HAP-1 (cell line): ENCODE measurements at places on chromosomes 3 and 15.

- DNase-seq: peak; percentile 55
Observed at GRCh38 chr15:80695911-80696661, 976 bp downstream of the ABHD17C start.

- DNase-seq: peak; percentile 4
Observed at GRCh38 chr3:38579551-38580449, 69.7 kb downstream of the SCN5A start.

DNA sequence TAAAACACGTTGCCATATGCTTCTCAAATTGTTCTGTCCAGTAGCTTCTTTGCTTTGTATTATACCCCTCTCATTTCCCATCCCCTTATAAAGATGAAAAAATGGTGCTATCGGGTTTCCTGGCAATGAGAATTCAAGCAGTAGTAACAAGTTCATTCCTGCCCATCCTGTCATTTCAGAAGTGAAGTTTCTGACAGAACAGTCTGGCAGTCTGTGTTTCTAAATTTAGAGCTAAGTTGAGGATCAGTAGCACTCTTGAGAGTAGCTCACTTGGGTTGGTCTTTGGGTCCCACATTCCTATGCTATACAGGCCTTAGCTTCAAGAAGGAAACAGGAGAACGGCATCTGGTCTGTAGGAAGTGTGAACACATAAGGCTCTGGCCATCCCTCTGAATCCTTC, 134.6 kb downstream of the GHSR start:
- DNase-seq: no peak

DNA sequence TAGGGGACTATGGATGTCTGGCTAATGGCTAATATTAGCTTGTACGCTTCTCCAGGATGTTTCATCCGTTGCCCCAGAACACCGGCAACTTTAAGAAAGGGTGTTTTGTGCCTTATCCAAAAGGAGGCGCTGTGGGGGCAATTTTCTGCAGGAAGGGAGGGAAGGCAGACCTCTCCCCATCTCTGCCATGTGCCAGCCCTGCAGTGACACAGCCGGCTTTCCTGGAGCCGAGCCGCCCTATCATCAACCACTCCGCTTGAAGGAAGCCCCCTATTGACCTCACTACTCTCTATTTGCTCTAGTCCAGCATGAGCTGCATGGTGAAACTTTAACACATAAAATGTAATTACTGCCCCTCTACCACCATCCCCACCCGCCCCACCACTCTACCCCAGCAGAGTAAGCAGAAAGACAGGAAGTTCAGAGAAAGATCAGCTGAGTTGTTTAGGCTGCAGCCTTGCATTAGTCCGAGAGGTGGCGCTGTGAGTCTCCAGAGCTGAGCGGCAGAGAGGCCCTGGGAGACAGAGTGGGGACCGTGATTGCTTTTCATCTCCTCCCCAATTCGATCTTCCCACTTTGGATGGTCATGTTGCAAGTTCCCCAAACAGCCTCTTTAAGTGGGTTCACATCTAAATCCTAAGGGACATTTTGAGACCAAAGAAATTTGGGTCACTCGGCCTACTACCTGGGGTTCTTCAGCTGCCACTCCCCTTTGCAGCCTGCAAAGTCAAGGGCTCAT, 24.5 kb upstream of the RAD18 start:
- DNase-seq: peak; percentile 44

GRCh38 chr3:58680879-58681525, 14.4 kb upstream of the FAM3D start:
- DNase-seq: no peak

DNA sequence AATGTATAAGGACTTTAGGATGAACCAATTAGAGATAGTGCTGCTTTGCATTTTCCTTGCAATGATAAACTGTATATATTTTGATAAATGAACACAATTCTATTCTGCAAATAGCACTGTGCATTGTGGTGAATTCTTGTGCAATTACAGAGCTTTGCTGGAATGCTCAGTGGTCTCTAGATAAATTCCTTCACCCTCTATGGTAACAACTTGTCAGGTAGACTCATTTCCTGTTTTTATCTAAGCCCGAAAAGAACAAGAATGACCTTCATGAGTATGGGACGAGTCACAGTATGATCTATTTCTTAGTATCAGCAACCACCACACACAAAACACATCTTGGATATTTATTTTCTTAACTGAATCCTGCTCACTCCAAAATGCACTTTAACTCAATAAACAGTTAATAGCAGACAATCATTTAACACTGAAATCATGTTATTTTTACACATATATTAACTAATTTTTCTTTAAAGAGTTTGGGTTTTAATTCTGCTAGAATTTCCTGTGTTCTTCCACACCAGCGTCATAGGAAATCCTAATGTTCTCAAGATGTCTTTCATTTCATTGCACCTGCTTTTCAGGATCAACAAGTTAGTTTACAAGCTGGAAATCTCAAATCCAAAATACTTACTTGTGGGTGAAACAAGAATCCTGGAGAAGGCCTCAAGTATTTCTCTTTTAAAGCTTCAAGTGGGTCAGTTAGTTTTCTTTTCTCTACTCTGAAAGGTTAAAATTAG, 551.2 kb downstream of the MECOM start:
- no peak for DNase-seq

GRCh38 chr15:40097968-40098476, 10.7 kb downstream of the BMF start:
- peak; percentile 72 for DNase-seq

DNA sequence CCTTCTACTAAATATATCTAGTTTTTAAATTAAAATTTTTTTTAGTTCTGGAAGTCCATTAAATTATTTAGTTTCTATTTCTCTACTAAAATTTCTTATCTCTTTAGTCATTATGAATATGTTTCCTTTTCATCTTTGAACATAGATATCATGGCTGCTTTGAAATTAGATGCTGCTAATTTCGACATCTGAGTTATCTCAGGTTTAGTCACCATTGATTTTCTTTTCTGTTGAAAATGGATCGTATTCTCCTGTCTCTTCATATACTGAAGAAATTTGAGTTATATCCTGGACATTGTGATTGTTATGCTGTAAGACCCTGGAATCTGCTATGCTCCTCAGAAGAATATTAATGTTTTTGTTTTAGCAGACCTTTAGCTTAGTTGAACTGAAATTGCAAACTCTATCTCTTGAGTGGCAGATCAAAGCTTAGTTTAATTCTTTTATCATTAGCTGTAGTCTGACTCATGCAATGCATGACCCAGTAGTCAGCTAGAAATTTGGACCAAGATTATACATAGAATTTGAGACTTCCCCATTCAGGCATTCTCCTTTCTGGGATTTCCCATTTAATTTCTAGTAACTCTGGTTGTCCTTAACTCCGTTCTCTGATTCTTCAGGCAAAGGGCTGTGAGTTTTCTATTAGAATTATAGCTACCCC, 439.8 kb upstream of the IL12A start:
- no peak for DNase-seq

- DNase-seq: no peak
Observed at GRCh38 chr3:9213019-9213634, 36.3 kb downstream of the SRGAP3 start.

GRCh38 chr15:38685686-38686339, 121.2 kb upstream of the RASGRP1 start:
- DNase-seq: no peak

- DNase-seq: no peak
Observed at GRCh38 chr3:170709046-170709445, 123.2 kb upstream of the SLC7A14 start.

- DNase-seq: no peak
Observed at GRCh38 chr15:56367156-56367555, 1.9 kb downstream of the TEX9 start.

GRCh38 chr3:14230729-14231128, 52.1 kb downstream of the LSM3 start:
- DNase-seq: no peak

DNA sequence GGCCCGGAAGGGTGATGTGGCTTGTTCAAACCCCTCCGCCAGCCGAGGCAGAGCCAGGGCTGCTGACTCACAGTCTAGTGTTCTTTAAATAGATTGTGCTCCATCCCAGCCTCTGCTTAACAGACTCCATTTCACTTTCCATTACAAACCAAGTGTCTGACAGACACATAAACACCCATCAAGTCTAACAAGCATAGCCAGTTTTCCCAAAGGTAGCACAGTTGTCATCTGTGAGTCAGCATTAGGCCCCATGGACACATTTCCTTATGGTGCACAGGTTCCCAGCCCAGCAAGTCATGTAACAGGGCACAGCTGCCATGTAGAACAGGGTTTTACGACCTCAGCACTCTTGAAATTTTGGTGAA, 109.9 kb upstream of the RAP2B start:
- no peak for DNase-seq

DNA sequence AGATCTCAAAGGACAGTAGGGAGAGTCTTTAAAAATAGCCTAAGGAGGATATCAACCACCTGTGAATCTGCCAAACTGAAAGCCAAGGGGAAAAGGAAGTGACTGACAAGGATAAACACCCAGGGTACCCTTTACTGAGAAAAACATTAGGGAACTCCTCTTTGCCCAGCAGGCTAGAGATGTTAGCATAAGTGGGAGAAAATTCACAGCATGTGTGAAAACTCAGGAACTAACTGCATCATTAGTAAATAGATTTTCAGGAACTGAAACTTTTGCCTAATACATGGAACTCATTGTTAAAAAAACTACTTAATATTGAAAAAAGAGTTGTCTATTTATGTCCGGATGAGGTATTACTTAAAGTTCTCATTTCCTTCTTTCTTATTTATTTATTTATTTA, 375.5 kb downstream of the NTRK3 start:
- no peak for DNase-seq

GRCh38 chr3:134428401-134428800, 54.2 kb upstream of the AMOTL2 start:
- no peak for DNase-seq

GRCh38 chr3:41482134-41482533, 282.8 kb downstream of the CTNNB1 start:
- DNase-seq: no peak

GRCh38 chr3:187636528-187636927, 33.7 kb downstream of the SST start:
- DNase-seq: no peak

- no peak for DNase-seq
Observed at GRCh38 chr3:178297740-178298139, 238.5 kb upstream of the KCNMB2 start.

- peak; percentile 20 for DNase-seq
Observed at GRCh38 chr3:81173514-81173913, 587.9 kb downstream of the GBE1 start.

- no peak for DNase-seq
Observed at GRCh38 chr15:39548561-39548960, 32.3 kb upstream of the THBS1 start.

DNA sequence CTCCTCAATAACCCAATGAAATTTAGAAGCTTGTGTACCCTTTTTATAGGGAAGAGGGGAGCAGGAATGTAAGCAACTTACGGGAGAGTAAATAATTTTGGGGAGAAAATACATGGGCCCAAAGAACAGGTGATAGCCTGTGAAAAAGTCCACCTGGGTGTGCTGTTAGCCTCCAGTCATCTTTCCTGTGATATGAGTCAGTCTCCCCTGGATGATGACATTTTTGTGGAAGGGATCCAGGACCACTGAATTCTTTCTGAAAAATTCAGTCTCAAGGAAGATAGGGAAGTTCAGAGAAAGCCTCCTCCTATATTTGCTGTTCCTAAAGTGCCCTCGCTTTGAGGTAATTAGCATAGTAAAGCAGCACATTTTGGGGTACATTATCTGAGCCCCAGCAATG, 149.8 kb downstream of the SQOR start:
- no peak for DNase-seq

DNA sequence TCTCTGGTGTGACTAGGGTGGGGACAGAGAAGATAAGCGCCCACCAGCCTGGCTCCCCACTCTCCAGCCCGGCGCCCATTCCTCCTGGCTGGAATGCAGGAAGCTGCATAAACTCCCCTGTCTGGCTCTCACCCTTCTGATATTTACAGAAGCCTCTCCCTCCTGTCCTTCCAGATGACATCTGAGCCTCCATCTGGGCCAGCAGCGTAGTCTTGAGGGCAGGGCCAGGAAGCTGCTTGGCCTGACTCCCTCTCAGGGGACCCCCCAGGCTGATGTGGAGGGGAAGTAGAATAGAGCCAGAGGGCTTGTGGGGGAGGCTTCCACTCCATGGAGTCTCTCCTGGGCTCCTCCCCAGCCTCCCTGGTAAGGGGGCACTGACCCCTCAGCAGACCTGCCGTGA, 49.9 kb downstream of the LINGO1 start:
- no peak for DNase-seq

DNA sequence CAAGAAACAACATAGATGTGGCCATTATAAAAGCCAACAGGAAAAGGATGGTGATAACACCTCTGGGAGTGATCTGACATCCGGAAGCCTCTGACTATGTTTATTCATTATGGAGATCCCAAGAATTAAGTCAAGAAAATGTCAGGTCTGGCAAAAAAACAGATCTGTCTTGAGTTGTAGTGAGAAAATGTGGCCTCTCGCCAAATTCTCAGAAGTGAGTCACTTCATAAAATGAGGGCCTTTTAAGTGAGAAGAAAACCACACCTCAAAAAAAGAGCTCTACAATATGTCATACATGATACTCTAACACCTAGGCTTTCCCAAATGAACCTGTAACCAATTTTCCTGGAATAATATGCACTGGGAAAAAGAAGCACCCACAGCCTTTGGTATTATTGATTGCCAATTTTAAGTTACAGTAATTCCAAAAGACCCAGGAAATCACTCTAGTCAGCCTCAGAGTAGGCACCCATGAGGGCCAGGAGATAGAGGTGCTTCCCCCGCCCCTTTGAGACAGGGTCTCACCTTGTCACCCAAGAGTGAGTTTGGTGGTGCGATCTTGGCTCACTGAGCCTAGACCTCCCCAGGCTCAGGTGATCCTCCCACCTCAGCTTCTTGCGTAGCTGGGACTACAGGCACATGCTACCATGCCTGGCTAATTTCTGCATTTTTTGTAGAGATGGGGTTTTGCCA, 38.0 kb downstream of the CCR3 start:
- no peak for DNase-seq

- DNase-seq: peak; percentile 21
Observed at GRCh38 chr3:123636431-123636841, 51.6 kb upstream of the HACD2 start.

DNA sequence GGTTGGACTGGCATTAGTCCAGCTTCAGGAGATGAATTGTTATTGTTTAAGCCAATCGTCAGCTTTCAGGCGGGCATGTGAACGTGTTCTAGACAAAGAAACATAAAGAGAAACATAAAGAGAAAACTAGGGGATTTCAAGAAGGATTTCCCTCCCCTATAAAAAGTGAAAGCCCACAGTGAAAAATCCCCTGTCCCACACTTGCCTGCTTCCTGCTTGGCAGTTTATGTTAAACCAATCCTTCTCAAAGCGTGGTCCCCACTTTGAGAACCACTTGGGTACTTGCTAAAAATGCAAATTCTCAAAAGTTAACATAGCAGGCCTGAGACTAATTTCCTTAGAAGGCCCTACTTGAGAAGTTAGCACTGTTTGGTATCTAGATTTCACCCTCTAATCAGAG, 293.0 kb upstream of the SOX14 start:
- no peak for DNase-seq

- peak; percentile 52 for DNase-seq
Observed at GRCh38 chr15:40911141-40911540, 16.9 kb downstream of the VPS18 start.

GRCh38 chr3:21377071-21377769, 373.8 kb downstream of the ZNF385D start:
- DNase-seq: no peak

- DNase-seq: no peak
Observed at GRCh38 chr3:48555949-48556795, 431 bp downstream of the PFKFB4 start.
